Substantia nigra (tissue), 51 donors: ENCODE measurements at places on chromosomes 12 and 14.

GRCh38 chr12:63934936-63935335, 90.4 kb downstream of the SRGAP1 start:
- no peak for DNase-seq

GRCh38 chr12:29048787-29049186, 100.3 kb upstream of the FAR2 start:
- no peak for DNase-seq

GRCh38 chr14:56341766-56342493, 223.7 kb downstream of the PELI2 start:
- no peak for DNase-seq

- no peak for DNase-seq
Measured at GRCh38 chr12:77630344-77630743, 200.3 kb upstream of the NAV3 start.

- DNase-seq, result no peak
Measured at GRCh38 chr14:90750701-90751100, 65.5 kb downstream of the TTC7B start.

DNA sequence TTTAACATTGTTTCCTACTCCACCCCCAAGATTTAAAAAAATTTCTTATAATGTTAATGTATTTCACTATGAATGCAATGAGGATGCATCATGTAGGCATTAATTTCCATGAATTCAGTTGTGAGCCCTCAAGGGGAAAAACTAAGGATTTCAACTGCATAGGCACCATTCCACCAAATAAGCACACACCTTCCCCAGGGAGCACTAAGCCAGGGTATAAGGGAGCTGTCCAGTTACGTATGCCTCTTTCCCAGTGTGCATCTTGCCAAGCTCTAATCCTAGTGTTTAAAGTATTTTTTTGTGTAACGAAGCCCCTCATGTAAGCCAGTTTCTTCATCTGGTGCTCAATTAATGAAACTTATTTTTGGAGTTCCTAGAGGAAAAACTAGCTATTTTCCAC, 6.6 kb downstream of the FERMT2 start:
- DNase-seq, result no peak

DNA sequence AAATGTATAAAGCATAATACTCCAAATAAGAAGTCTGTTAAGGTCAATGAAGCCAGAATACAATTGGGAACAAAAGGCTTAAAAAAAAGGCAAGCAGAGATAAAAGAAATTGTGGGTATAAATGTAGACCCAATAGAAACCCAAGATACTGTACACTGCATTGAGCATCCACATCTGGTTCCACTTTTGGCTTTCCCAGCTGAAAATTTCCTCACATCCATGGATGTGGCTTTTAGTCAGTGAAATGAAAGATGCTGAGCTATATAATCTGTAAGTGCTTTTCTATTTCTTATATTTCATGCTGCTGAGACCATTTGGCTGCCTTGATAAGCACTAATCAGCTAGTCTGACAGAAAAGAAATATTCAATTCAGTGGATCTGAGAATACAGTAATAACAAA, 83.5 kb downstream of the PTPRR start:
- no peak for DNase-seq

DNA sequence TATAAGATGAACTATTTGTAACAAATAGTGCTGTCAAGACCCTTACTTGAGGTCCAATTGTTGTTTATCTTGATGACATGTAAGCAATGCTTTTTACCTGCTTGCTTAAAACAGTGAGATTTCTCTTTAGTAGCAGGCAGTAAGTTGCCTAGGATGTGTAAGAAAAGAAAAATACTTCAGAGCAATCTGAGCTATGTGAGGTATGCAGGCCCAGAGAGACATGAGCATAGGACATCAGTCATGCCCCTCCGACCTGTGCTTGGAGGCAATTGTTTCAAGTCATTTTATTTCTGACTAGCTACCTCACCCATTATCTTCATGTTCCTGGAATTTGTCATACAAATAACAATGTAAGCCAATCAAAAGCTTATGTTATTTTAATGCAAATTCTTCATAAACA, 930.6 kb upstream of the FBXO33 start:
- DNase-seq, result no peak

- no peak for DNase-seq
Measured at GRCh38 chr12:108360487-108360886, 21.4 kb upstream of the CMKLR1 start.

GRCh38 chr12:570921-571794, 92.1 kb downstream of the NINJ2 start:
- DNase-seq, result peak; percentile 19

DNA sequence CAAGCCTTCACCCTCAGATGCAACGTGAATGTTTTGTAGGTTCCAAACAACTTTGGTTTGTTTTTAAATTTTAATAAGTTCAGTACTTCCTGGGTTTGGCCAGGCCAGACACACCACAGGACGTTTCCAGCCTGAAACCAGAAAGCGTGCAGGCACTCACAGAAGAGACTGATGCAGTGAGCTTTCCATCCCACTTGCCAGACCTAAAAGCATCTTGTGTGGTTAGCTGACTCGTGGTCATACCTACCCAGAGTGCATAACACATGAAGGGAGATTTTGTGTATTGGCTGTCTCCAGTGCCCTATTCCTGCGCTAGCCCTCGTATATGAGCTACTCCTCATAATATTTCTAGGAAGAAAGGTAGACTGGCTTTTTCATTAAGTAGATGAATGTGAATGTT, 297.3 kb upstream of the FAR2 start:
- no peak for DNase-seq

DNA sequence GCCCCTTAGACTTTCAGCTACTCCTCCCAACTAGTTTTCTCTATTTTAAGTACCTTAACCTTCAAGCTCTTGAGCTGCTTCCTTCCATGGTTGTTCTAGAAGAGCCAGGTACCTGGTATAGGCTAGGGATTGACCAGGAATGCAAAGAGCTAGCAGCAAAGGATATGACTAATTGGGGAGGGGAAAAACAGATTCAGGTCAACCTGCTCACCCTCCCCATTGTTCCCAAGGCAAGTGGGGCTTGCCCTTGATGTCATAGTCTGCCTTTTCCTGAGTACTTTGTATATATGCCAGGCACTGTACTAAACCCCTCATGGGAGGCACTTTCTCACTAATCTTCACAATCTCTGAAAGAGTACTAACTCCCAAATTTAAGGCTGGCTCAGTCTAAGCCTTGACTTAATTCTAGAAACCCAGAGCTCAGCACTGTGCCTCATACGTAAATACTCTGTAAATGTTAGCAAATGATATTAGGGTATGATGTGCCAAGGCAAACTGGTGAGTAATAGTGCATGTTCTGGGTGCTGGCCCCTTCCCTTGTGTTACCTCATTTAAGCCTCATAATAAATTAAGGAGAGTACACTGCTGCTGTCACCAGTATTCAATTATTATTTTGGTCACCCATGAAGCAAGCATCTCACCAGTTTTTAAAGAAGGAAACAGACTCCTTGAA, 42.2 kb downstream of the SUDS3 start:
- no peak for DNase-seq

GRCh38 chr14:61644175-61644574, 51.1 kb upstream of the HIF1A start:
- no peak for DNase-seq

DNA sequence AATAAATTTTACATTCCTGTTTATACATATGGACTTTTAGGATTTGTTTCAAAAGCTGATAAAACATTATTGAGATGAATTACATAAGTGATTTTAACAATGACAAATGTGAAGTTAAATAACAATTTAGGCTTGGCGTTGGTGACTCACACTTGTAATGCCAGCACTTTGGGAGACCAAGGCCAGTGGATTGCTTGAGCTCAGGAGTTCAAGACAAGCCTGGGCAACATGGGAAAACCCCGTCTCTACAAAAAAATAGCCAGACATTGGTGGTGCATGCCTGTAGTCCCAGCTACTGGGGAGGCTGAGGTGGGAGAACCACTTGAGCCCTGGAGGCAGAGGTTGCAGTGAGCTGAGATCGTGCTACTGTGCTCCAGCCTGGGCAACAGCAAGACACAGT, 7.4 kb downstream of the ACOT2 start:
- DNase-seq, result no peak

DNA sequence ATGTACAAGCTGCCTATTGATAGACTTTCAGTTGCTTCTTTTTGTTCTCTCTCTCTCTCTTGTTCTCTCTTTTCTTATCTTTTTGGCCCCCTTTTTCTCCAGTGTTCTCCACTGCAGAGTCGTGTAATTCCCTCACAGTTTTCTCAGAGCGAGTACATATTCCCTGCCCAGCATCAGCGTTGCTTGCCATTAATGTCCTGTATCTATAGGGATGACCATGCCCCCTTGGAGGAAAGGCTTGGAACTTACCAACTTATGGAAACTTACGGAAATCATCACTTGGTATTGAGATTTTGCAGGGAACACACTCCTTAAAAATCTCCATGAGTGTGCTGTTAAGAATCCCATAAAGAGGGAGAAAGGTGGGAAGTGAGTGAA, 14.3 kb upstream of the COL2A1 start:
- no peak for DNase-seq

- DNase-seq, result no peak
Measured at GRCh38 chr14:61438497-61438859, 117.1 kb downstream of the PRKCH start.

- no peak for DNase-seq
Measured at GRCh38 chr12:115166698-115167315, 482.8 kb upstream of the TBX3 start.

GRCh38 chr12:132422381-132423043, 67.4 kb upstream of the FBRSL1 start:
- DNase-seq, result no peak

- DNase-seq, result no peak
Measured at GRCh38 chr12:108799401-108800243, 57.8 kb downstream of the SSH1 start.

DNA sequence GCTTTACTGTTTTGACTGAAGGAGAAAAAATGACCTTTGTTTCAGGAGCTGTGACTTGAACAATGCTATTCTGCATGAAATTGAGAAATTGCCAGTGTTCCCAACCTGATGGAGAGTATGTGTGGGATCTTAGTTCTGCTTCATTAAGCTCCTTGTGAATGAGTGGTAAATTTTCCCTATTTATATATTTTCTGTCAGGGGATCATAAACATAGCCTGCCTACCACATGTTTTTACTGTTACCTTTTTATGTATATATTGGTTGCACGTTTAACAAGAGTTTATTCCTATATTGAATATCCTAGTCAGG, 271.7 kb downstream of the PDZRN4 start:
- DNase-seq, result no peak

DNA sequence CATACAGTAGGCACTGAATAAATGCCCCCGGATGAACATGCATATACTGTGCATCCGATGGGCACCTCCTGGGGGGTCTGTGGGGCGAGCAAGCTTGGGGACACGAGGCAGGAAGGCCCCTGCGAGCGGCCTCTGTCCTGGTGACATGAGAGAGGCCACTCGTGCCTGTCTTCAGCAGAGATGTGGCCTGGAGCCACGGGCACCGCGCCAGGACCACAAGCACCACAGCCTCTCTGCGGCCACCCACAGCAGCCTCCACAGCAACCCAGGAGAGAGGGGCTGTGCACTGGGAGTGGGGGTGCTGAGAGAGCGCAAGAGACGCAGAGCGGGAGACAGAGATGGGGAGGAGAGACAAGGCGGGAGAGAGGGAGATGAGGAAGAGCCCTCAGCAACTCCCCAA, 118.5 kb downstream of the RFLNA start:
- no peak for DNase-seq

DNA sequence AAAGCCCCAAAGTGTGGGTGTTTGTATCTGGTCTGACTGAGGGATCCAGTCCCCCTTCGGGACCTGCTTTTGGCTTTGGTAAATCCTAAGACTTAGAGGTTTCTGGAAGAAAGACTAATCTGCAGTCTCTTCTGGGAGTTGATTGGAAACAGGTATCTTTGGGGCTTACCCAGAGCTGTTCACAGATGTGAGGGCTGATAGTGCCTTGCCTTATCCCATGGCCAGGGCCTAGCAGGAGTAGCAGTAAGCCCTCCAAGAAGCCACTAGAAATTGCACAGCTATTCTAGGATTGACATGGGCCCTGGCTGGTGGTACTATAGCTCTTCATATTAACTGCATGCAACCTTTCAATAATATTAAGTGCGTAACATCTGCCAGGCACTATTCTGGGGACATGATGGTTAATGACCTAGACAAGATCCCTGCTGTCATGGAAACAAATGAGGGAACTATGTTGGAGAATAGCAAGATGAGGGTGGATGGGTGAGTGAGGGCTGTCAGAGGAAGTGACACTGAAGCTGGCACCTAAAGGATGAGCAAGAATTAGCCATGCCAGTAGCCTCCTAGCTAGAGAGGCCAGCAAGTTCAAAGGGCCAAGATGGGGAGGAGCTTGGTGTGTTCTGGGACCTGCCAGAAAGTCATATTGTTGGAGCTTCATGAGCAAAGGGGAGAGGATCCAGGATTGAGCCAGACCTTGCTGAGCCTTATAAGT, 71.7 kb downstream of the CRADD start:
- no peak for DNase-seq

DNA sequence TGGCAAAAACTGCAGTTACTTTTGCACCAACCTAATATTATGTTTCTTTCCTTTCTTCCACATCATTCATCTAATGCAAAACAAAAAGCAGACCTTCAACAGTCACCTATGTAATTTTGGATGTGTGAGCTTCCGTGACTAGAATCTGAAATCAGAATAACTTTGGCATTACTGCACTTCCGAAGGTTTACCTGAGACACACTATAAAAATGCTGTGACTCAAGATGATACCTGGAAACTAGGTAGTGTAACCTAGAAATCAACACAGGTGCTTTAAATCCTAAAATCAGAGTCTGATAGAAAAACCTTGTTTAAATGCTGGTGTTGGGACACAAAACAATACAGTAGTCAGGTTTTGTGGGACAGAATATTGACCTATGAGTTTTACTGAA, 2.2 kb downstream of the BTBD7 start:
- DNase-seq, result no peak

GRCh38 chr12:44873898-44874297, 2.2 kb downstream of the NELL2 start:
- DNase-seq, result no peak

GRCh38 chr14:59249029-59249428, 60.6 kb downstream of the DAAM1 start:
- DNase-seq, result no peak

DNA sequence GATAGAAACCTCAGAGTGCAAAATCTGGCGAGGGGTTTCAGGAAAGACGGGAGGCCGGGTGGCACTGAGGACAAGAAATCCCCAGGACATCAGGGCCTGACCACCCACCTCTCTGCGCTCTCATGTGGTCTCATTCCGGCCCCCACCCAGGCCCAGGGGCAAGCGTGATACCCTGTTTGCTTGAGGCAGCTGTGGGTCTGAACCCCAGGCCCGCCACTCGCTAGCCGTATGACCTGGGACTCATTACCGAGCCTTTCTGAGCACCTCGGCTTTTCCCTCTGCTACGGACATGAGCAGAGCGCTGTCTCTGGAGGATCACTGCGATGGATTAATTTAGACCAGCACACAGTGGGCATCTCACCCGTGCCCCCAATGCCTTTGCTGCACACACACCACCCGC, 25.5 kb upstream of the BCDIN3D start:
- DNase-seq, result no peak
